ENCODE measurements at places on chromosomes 7 and 10.

GRCh38 chr7:97982647-97983046, 7.3 kb downstream of the OCM2 start:
- DNase-seq: no peak

DNA sequence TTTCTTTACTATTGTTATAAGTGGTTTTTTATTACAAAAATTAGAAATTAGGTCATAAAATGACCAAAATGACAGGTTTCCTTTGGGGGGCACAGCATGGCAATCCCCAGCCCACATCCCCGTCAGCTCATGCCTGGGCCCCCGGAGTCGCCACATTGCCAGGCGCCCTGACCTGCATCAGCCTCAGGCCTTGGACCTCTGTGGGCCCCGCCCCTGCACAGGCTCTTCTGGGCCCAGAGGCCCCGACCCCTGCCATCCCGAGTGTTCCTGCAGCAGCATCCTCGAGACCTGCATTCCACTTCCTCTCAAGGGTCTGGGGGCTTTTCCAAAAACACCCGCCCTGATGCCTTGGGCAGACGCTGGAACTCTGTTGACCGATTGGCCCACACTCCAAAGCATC, 391.1 kb upstream of the MGMT start:
- DNase-seq: no peak

DNA sequence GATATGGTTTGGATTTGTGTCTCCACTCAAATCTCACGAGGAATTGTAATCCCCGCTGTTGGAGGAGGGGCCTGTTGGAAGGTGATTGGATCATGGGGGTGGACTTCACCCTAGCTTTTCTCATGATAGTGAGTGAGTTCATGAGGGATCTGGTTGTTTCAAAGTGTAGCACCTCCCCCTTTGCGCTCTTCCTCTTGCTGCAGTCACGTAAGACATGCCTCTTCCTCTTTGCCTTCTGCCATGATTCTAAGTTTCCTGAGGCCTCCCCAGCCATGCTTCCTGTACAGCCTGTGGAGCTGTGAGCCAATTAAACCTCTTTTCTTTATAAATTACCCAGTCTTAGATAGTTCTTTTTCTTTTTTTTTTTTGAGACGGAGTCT, 17.1 kb downstream of the CDNF start:
- DNase-seq: no peak

GRCh38 chr10:114516356-114516755, 112.1 kb upstream of the AFAP1L2 start:
- DNase-seq: no peak

GRCh38 chr7:32222251-32222900, 152.2 kb upstream of the PDE1C start:
- DNase-seq: no peak

- no peak for DNase-seq
These were observed 376.0 kb downstream of the TFEC start for GRCh38 chr7:115654384-115655214.

DNA sequence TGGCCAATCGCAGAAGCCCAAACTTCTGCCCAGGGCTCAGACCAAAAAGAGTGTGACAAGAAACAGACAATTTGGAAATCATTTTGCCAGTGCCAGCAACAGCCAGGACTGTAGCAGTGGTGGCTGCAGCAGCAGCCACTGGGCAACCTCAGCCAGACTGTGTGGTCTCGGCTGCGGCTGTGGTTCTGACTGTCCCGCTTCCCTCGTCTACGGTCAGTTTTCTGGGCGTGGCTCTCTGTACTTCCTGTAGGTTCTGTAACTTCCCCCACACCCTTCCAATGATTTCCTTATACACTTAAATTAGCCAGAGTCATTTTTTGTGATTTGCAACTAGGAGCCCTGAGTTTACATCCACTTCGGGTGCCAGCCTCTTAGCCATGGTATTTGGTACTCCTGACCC, 39.9 kb downstream of the CYTH3 start:
- DNase-seq: no peak

DNA sequence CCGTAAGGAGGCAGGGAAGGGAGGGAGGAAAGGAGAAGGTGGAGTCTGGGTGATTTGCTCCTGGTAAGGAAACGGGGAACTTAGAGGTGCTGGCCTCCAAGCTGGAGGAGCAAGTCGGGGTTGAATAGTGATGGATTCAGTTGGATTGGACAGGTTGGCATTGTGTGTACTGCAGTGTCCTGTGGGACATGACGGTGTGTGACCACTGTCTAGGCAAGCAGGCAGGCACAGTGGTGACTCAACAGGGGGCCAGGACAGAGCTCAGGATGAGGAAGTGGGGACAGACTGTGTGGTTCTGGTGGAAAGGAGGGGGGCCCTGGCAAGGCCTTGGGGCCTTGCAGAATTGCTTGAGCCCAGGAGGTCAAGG, 48.8 kb downstream of the COL26A1 start:
- DNase-seq: no peak

GRCh38 chr7:2941216-2941859, 97.2 kb upstream of the GNA12 start:
- no peak for DNase-seq

- DNase-seq: peak; percentile 64
These were observed 952 bp downstream of the DIP2C start for GRCh38 chr10:688312-689120.

DNA sequence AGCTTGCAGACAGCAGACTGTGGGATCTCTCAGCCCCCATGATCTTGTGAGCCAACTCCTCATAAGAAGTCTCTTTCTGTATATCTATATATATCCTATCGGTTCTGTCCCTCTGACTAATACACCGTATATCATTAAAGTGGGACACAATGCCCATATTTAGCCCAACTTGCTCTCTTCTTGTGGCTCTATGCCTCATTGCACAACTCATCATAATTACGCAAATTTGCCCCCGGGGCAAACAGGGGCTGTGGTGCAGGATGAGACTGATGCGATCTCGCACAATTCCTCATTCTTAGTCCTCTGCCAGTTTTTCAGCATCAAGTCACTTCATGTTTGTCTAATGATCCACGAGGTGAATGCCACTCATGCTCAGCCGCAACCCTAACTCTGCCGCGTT, 183.2 kb downstream of the PRPF18 start:
- peak; percentile 100 for DNase-seq

DNA sequence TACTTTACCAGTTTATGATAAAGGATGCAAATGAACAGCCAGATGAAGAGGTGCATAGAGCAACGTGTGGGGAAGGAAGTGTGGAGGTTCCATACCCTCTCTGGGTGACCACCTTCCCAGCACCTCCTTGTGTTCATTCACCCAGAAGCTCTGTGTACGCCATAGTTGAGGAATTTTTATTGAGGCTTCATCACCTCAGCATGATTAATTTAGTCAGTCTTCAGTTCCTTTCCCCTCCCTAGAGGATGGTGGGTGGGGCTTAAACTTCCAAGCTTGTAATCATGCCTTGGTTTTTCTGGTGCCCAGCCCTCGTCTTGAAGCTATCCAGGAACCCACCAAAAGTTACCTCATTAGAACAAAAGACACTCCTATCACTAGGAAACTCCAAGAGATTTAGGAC, 162.7 kb downstream of the PLCE1 start:
- no peak for DNase-seq

DNA sequence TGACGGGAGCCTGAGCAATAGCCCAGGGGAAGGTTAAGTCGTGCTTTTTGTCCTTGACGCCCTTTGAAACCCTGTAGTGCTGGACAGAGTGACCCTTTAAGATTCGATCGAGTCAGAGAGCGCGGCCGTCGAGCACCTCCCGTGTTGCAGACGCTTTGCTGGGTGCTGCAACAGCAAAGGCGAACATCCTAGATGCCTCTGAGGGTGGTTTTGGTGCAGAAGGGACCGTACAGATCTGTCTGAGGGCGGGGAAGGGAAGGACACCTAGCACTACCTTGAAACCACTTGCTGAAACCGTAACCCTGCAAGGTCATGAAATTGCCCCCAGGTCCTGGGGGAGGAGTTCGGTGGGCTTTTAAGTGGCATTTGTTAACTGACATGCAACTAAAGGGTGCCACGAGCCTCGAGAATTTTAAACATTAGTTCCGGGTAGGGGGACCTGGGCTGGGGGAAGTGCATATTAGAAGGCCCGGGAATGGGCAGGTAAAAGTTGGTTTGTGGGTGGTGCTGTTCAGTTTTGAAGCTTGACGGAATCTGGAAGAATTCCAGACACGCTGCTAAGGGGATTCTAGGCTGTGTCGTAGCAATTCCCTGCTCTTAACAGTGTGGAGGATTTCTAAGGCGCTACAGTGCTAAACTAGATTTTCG, 786 bp downstream of the ATP5F1C start:
- no peak for DNase-seq

GRCh38 chr7:38535073-38535472, 96.1 kb downstream of the AMPH start:
- no peak for DNase-seq

- DNase-seq: no peak
These were observed 6.6 kb upstream of the KCP start for GRCh38 chr7:128917122-128917521.

DNA sequence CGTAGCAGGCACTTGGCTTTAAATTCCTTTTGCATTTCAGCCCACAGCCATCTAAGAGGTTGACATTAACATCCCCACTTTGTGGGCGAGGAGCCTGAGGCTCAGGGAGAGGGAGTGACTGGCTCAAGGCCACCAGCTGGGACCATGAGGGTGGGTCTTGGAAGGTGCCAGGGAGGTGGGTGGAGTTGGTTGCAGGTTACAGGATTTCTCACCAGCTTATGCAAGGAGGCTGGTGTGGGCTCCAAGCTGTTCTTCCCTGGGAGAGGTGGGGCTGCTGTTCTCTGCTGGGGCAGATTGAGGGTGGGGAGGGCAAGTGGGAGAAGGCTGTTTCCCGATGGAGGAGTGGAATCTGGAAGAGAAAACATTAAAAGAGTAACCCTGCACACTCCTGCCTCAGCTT, 14.1 kb upstream of the C10orf95 start:
- DNase-seq: no peak

GRCh38 chr10:122207596-122207995, 63.5 kb upstream of the BTBD16 start:
- DNase-seq: peak; percentile 13

DNA sequence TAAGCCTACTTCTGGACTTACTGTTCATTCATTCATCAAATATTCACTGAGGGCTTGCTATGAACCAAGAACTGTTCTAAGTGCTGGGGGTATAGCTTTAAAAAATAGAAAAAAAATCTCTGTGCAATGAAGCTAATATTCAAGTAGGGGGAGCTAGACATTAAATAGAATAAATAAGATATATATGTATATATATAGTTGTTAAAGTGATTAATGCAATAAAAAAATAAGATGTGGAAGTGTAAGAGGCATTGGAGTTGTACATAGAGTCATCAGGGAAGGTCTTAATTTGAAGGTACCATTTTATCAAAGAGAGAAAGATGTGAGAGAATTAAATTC, 181.2 kb upstream of the AGR3 start:
- no peak for DNase-seq

DNA sequence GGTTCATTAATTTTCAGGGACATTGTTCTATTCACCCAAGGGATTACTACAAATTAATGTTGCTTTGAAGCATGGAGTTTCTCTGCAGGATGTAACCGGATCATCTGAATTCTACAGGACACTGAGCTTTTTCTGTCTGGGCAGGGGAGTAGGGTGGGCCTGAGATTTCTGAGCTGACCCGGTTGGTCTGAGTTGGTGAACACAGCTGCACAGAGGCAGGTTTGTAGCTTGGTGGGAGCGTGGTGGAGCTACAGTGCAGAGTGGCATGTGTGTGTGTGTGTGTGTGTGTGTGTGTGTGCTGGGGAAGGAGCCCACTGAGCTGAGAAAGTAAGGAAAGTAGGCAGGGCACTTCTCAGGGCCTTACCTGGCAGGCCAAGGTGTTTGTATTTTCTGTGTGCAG, 62.6 kb downstream of the SH2D4B start:
- no peak for DNase-seq

GRCh38 chr10:72251635-72252034, 22.1 kb upstream of the DDIT4 start:
- DNase-seq: no peak

DNA sequence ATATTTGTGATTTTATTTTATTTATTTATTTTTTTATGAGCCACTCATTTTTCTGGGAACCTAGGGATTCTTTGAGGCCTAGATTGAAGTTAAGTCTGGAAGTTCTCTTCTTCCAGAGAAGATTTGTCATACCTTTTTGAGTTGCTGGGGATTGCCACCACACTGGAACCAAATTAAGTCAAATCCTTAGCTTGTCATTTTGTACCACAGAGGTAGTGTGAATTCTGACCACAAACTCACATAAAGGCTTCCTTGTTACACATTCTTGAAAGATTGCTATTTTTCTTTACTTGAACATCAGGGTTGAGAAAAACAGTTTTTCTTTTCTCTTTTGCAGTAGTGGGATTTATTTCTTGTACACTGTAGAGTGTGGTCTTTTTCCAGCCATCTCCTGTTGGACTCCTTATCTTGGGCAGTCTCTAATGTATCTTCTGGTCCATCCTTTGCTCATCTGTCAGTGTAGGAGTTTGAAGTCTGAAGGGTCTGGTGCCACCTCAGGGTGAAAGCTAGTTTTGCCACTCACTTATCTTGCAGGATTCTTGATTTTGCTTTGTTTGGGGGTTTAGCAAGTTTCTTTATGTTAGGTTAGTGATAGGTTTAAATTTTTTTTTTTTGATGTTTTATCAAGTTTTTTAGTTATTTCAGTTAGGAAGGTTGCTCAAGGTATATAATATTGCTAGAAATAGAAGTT, 24.8 kb downstream of the PCBD1 start:
- no peak for DNase-seq

DNA sequence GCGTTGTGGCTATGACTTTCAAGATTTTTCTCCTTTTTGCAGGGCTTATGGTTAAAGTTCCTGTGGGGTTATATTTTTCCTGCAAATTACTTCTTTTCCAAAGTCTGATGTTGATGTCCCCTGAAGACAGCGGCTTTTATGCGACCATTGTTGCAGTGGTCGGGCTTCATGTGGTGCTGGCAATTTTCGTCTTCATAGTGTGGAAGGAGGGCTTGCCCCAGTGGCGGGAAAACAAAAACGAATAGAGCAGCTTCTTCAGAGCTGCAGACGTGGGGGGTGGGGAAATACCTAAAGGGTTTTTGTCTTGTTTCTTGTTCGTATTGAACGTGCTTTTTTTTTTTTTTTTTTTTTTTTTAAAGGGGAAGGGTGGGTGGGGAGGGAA, 53.8 kb downstream of the MCMBP start:
- DNase-seq: no peak

DNA sequence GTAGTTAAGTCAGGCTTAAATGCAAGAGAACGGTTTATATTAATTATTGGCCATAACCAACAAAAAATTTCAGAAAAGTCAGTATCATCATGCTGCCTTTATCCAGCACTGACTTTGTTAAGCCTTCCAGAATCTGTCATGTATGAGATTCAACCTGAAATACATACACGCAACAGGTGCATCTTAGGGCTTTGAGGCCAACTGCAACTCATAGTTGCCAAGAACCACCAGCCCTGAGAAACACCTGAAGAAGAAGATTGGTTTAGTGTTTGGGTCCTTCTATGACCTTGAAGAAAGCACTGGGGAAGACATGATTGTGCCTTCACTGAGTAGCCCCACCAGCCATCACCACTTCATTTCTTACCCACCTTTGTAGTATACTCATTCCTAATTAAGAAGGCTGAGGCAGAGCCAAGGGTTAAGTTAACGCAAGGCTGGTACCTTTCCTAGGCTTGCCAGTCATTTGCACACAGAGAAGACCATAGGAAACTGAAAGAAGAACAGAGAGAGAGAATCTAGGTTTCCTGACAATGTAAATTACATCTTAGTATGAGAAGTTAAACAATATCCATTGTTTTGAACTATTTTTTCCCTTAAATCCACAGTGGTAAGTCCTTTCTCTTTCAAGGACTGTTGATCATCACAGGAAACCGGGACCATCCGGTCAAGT, 200.1 kb upstream of the PRKCQ start:
- DNase-seq: no peak
